ENCODE measurements at places on chromosomes 7 and 10. TPM values are rescaled to one million over a fixed set of nuclear protein-coding genes. Genes with fewer than 3 reads are reported as not detected.

CACNB2 gene
- 12.5 TPM for total RNA-seq

LRRN3 gene
- total RNA-seq = 0.37 TPM

SEMA3D gene
- 0.98 TPM for total RNA-seq

DNA2 gene
- 9.6 TPM for total RNA-seq

FEZF1 gene
- total RNA-seq = not detected

IL15RA gene
- 9.9 TPM for total RNA-seq

H2BK1 gene
- not detected for total RNA-seq

BAIAP2L1 gene
- total RNA-seq = 2.2 TPM

DGKB gene
- 0.37 TPM for total RNA-seq

RBP3 gene
- not detected for total RNA-seq

AGR2 gene
- total RNA-seq = not detected

AOAH gene
- total RNA-seq = not detected

AGBL3 gene
- total RNA-seq = 0.73 TPM

ZNF365 gene
- total RNA-seq = not detected

MRLN gene
- not detected for total RNA-seq

SPRN gene
- 0.37 TPM for total RNA-seq

MICALL2 gene
- total RNA-seq = 19.1 TPM

FOXI2 gene
- total RNA-seq = not detected

LRRC18 gene
- total RNA-seq = not detected

ZNF282 gene
- 38.9 TPM for total RNA-seq

EGR2 gene
- total RNA-seq = under 0.01 TPM

EIF5AL1 gene
- 0.98 TPM for total RNA-seq

PLEKHS1 gene
- not detected for total RNA-seq

FAM171A1 gene
- total RNA-seq = 22.3 TPM

DDC gene
- not detected for total RNA-seq

FAM185A gene
- total RNA-seq = 9.6 TPM

MRPS24 gene
- total RNA-seq = 97.7 TPM

PRKAG2 gene
- 12.9 TPM for total RNA-seq

DYDC2 gene
- total RNA-seq = not detected

CUZD1 gene
- 0.59 TPM for total RNA-seq

PDK4 gene
- total RNA-seq = 5.5 TPM

EPHA1 gene
- total RNA-seq = not detected

RPS24 gene
- total RNA-seq = 1,226 TPM

PSD gene
- 1.6 TPM for total RNA-seq

ABCC2 gene
- total RNA-seq = 12.1 TPM

FAM25C gene
- total RNA-seq = not detected

COL28A1 gene
- under 0.01 TPM for total RNA-seq

INHBA gene
- 2.5 TPM for total RNA-seq

GOLGA7B gene
- total RNA-seq = under 0.01 TPM
